SJSA1 (cell line): ENCODE measurements at places on chromosomes 1 and 21. TPM values are rescaled to one million over a fixed set of nuclear protein-coding genes. Genes with fewer than 3 reads are reported as not detected.

- H3K27me3 ChIP-seq = no peaks in the 10 kb centered on the region
- H3K27ac ChIP-seq = no peak overlapping the region
- no peaks in the 10 kb centered on the region for H3K4me1 ChIP-seq
- no peak for DNase-seq
- H3K4me3 ChIP-seq = no peak overlapping the region
Observed at GRCh38 chr1:202848191-202848542, 37.4 kb downstream of the PCAT6 start.

GRCh38 chr1:157167437-157167836 is 29.2 kb upstream of the ETV3 start:
- no peaks in the 10 kb centered on the region for H3K36me3 ChIP-seq
- H3K27ac ChIP-seq = no peak overlapping the region
- no peaks in the 10 kb centered on the region for H3K4me1 ChIP-seq

DNA sequence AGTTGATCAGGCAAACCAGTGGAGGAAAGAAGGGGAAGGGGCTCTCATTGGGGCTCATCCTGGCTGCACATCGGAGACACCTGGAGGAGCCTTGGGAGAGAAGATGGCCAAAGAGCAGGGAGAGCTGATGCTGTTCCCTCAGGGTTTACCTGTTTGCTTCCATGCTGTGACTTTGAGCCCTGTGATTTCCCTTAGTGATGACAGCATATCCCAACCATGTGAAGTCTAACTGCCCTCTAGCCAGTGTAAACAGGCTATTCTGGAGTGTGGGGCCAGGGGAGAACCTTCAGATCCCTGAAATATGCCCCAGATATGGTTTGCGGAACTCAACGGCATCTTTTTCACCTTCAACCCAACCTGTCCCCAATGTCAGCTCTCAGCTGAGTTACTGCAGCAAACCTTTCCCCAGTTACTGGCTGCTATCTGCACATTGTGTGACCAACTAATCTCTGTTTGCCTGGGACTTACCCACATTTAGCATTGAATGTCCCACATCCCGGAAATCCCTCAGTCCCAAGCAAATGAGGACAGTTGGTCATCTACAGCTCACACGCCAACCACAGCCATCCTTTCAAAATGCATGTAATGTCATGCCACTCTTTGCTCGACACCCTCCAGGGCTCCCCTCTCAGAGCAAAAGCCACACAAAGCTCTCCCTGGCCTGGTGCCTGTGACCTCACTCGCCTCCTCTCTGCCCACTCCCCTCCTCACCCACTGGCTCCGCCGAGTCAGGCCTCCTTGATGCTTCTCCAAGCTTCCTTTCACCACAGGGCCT is 242.3 kb downstream of the KCNJ6 start:
- H3K27ac ChIP-seq = no peak overlapping the region
- no peaks in the 10 kb centered on the region for H3K36me3 ChIP-seq
- DNase-seq = no peak
- no peaks in the 10 kb centered on the region; the same call in 1 of the 2 replicates for H3K4me1 ChIP-seq
- no peaks in the 10 kb centered on the region for H3K27me3 ChIP-seq

GRCh38 chr1:235834620-235835019 is 32.1 kb downstream of the LYST start:
- H3K4me1 ChIP-seq = no peaks in the 10 kb centered on the region
- H3K27me3 ChIP-seq = no peaks in the 10 kb centered on the region
- H3K36me3 ChIP-seq = no peaks in the 10 kb centered on the region
- H3K4me3 ChIP-seq = no peak overlapping the region
- H3K27ac ChIP-seq = no peak overlapping the region
- no peak for DNase-seq

GRCh38 chr1:24067978-24068377 is 44.0 kb downstream of the MYOM3 start:
- H3K27ac ChIP-seq = no peak overlapping the region
- H3K27me3 ChIP-seq = no peaks in the 10 kb centered on the region
- H3K4me1 ChIP-seq = 0 out of 2 replicates have a peak, but pooled peaks cover 5% of the 10 kb centered on the region
- DNase-seq = no peak
- no peaks in the 10 kb centered on the region for H3K36me3 ChIP-seq
- H3K4me3 ChIP-seq = no peak overlapping the region

GRCh38 chr1:33683913-33684312 is 180.0 kb upstream of the HMGB4 start:
- no peak for DNase-seq
- no peak overlapping the region for H3K27ac ChIP-seq
- no peaks in the 10 kb centered on the region for H3K4me1 ChIP-seq
- H3K27me3 ChIP-seq = no peaks in the 10 kb centered on the region
- no peak overlapping the region for H3K4me3 ChIP-seq

GRCh38 chr21:43809346-43809799 is 20.0 kb downstream of the RRP1 start:
- peaks cover 25% of the 10 kb centered on the region for H3K4me1 ChIP-seq
- peaks cover 23% of the 10 kb centered on the region for H3K36me3 ChIP-seq
- H3K4me3 ChIP-seq = no peak overlapping the region
- H3K27ac ChIP-seq = no peak overlapping the region

GRCh38 chr1:57086154-57086553 is 120.3 kb upstream of the C8B start:
- no peak overlapping the region for H3K27ac ChIP-seq
- no peaks in the 10 kb centered on the region for H3K36me3 ChIP-seq

- no peak overlapping the region for H3K4me3 ChIP-seq
- peaks cover 44% of the 10 kb centered on the region for H3K36me3 ChIP-seq
- H3K4me1 ChIP-seq = no peaks in the 10 kb centered on the region
- no peak for DNase-seq
Observed at GRCh38 chr1:6673816-6674398, 27.7 kb downstream of the DNAJC11 start.

DNA sequence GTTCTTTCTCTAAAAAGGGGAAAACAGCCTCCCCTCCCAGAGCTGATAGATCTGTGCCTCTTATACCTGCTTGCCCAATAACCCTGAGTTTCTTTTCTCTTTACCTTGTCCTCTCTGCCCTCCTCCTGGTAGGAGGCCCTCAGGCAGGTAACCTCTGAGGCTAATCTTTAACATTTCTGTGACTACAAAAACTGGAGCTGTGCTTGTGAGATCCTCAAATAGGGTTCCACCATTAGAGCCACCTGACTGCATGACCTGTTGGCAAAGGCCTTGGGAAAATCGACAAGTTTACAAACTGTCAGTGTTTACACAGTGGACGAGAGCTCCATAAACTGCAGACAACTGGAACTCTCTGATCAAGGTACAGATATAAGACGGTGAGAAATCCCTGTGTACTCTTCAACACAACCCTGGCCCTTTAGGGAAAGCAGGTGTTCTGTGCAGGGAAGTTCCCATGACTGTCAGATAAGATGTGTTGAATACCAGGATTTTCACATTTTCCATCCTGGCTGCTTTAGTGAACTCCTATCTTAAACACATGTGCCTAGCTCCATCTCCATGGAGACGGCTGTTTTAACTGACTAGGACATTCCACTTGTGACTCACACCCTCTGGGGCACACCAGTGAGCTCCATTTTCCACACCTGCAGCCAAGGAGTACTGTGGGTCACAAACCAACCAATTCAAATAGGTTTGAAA is 38.3 kb downstream of the ECE1 start:
- H3K4me1 ChIP-seq = peaks cover 8% of the 10 kb centered on the region; the same call in 1 of the 2 replicates
- DNase-seq = no peak
- H3K27ac ChIP-seq = 0 out of 2 replicates have a peak overlapping the region, but pooled peaks have one; percentile 10
- no peaks in the 10 kb centered on the region for H3K27me3 ChIP-seq

GRCh38 chr1:222706815-222707214 is 5.5 kb downstream of the AIDA start:
- H3K27me3 ChIP-seq = no peaks in the 10 kb centered on the region
- peaks cover 32% of the 10 kb centered on the region for H3K36me3 ChIP-seq
- H3K4me3 ChIP-seq = no peak overlapping the region
- DNase-seq = no peak
- H3K4me1 ChIP-seq = peaks cover 9% of the 10 kb centered on the region
- H3K27ac ChIP-seq = no peak overlapping the region

- H3K36me3 ChIP-seq = no peaks in the 10 kb centered on the region
- H3K27ac ChIP-seq = no peak overlapping the region
- H3K4me1 ChIP-seq = peaks cover 14% of the 10 kb centered on the region
- H3K27me3 ChIP-seq = no peaks in the 10 kb centered on the region
Observed at GRCh38 chr1:38777464-38777957, 82.1 kb downstream of the RRAGC start.

GRCh38 chr1:195769461-195769860 is 838.8 kb downstream of the KCNT2 start:
- no peaks in the 10 kb centered on the region for H3K27me3 ChIP-seq
- DNase-seq = no peak
- H3K27ac ChIP-seq = no peak overlapping the region
- H3K4me3 ChIP-seq = no peak overlapping the region
- no peaks in the 10 kb centered on the region for H3K4me1 ChIP-seq

GRCh38 chr1:226364514-226364899 is 43.4 kb downstream of the PARP1 start:
- H3K4me3 ChIP-seq = no peak overlapping the region
- H3K27ac ChIP-seq = no peak overlapping the region
- peaks cover 87% of the 10 kb centered on the region for H3K36me3 ChIP-seq
- no peak for DNase-seq

GRCh38 chr1:167755654-167756053 is 33.9 kb downstream of the MPZL1 start:
- no peaks in the 10 kb centered on the region for H3K27me3 ChIP-seq
- H3K27ac ChIP-seq = no peak overlapping the region
- no peak for DNase-seq
- H3K36me3 ChIP-seq = no peaks in the 10 kb centered on the region; the same call in 1 of the 2 replicates
- H3K4me3 ChIP-seq = no peak overlapping the region
- H3K4me1 ChIP-seq = 0 out of 2 replicates have a peak, but pooled peaks cover 4% of the 10 kb centered on the region

DNA sequence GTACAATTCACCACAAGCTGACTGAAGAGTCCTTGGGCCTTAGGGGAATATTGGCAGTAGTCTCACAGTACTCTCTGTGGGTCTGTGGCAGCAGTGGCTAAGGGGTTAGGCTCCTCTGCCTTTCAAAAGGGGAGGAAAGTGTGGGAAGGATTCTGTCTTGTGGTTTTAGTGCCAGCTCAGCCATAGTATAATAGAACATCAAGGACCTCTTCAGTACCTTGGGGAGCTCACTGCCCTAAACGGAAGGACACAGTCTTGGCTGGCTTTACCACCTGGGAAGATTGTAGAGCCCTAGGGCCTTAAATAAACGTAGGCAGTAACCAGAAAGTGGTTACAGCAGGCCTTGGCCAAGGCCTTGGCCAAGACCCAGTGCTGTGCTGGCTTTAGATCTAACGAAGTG is 265.7 kb downstream of the COL11A1 start:
- H3K4me3 ChIP-seq = no peak overlapping the region
- H3K36me3 ChIP-seq = no peaks in the 10 kb centered on the region
- H3K27me3 ChIP-seq = no peaks in the 10 kb centered on the region
- H3K27ac ChIP-seq = no peak overlapping the region
- no peak for DNase-seq

The OVAAL gene
- total RNA-seq = not detected in 2 replicates

The FMO3 gene
- 3.4 and 5.1 TPM in 2 replicates for total RNA-seq

The GABPB2 gene
- 9.3 and 11.7 TPM in 2 replicates for total RNA-seq

The MRPL39 gene
- 47.7 and 57.5 TPM in 2 replicates for total RNA-seq

The TFF2 gene
- not detected in 2 replicates for total RNA-seq

The CD52 gene
- not detected in 2 replicates for total RNA-seq

The SIPA1L2 gene
- total RNA-seq = 9.9 and 10.4 TPM in 2 replicates
